ENCODE measurements at places on chromosomes 6 and 20.

- DNase-seq, result no peak
Observed at GRCh38 chr6:82066991-82067411, 180.5 kb downstream of the IBTK start.

DNA sequence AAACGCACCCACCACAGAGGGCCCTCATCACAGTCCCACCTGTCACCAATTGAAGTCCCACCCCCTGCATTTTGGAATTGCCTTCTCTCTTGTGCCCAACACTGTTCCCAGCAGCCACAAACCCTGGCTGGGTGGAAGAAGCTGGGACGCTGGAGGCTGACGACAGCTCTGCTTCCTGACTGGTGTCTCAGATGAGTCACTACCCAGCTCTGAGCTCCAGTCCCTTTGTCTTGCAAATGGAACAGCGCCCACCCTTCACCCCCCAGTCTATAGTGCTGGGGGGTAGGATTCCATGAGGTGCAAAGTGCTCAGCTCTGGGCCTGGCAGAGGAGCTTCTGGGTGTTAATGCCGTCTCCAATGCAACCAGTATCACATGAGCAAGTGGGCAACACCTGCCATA is 85.3 kb downstream of the DLGAP4 start:
- no peak for DNase-seq

DNA sequence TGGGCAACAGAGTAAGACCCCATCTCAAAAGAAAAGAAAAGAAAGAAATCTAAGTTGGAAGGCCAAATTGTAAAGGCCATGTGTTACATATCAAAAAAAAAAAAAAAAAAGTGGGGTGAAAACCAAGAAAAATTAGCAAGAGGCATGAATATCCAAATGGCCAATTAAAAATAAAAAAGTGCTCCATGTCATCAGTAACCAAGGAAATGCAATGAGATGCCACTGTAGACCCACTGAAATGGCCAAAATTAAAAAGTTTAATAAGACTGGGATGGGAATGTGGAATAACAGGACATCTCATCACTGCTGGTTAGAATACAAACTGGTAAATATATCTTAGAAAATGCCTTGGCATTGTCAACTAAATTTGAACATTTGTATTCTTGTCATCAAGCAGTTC is 30.1 kb upstream of the BCLAF1 start:
- no peak for DNase-seq

DNA sequence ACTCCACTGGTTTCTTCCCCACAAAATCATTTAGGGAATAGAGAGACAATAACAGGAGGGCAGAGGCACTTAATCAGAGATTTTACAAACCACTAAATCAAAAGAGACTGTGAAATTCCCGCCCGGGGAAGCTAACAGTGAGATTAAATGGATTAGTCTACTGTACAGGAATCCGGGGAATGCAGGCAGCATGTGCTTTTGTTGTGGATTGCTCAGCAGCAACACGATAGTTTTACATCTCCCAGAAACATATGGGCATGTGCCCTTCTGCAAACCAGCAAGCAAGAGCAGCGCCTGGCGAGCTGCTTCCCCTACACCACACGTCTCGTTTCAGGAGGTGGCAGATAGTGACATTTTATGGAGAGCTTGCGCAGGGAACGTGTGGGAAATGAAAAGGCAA is 382.3 kb downstream of the CD83 start:
- DNase-seq, result no peak

DNA sequence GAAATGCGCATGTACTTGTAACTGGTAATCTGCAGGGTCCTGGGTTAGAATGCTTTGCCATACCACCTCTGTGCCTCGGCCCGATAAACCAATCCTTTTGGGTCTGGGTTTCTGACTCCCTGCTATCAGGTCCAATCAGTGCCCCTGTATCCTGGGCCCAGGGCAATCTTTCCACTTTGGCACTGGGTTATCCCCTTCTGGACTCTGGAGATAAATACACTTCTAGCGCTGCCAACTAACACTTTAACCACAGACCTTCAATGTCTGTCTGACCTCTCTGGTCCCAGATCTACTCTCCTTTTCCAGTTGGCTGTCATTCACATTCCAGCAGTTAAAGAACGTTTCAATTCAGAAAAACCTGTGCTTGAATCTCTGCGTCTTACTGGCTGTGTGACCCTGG is 55.3 kb downstream of the DNAAF9 start:
- no peak for DNase-seq

DNA sequence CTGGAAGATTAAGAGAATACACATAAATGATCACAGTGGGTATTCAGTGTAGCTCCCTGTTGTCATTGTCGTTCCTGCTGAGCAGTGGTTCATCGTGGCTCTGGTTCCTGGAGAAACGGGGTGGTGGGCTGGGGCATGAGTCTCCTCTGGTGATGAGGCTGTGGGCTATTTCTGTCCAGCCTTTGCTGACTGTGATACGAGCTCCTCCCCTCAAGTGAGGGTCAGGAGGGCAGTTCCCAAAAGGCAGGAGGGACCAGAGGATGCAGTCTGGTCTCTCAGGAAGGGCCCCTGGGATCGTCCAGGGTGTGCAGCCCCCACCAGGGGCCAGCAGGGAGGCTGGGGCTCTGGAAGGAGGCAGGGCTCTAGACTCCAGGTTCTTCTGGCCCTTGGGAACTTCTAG is 31.1 kb upstream of the DLGAP4 start:
- DNase-seq, result no peak

GRCh38 chr6:63389191-63389844 is 69.5 kb upstream of the LGSN start:
- DNase-seq, result no peak

DNA sequence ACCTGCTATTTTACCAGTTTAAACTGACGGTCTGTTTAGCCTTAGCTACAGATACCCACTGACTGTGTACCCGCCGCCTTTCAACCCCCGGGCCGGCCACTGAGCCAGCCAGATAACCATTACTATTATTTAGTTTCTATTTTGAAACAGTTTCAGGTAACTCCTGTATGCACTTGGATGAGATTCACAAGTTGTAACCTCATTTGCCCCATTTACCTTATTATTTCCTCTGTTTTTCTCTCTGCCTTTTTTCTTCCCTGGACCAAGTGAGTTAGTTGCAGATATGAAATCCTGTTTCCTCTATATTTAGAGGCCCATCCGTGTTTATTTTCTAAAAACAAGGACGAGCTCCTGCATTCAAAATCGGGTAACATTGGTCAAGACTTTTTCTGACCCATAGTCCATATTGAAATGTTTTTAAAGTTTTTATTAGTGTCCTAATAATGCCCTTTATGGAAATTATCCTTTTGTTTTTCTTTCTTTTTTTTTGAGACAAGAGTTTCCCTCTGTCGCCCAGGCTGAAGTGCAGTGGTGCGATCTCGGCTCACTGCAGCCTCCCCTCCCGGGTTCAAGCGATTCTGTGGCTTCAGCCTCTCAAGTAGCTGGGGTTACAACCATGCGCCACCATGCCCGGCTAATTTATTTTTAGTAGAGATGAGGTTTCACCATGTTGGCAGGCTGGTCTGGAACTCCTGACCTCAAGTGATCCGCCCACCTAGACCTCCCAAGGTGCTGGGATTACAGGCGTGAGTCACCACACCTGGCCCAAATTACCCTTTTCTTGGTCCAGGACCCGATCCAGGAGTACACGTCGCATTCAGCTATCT is 767 bp downstream of the AP5S1 start:
- DNase-seq, result no peak

- no peak for DNase-seq
Observed at GRCh38 chr20:52921340-52921739, 50.8 kb upstream of the TSHZ2 start.

GRCh38 chr20:16381444-16381843 is 191.8 kb downstream of the KIF16B start:
- no peak for DNase-seq

GRCh38 chr6:75145976-75146375 is 59.9 kb downstream of the COL12A1 start:
- no peak for DNase-seq

DNA sequence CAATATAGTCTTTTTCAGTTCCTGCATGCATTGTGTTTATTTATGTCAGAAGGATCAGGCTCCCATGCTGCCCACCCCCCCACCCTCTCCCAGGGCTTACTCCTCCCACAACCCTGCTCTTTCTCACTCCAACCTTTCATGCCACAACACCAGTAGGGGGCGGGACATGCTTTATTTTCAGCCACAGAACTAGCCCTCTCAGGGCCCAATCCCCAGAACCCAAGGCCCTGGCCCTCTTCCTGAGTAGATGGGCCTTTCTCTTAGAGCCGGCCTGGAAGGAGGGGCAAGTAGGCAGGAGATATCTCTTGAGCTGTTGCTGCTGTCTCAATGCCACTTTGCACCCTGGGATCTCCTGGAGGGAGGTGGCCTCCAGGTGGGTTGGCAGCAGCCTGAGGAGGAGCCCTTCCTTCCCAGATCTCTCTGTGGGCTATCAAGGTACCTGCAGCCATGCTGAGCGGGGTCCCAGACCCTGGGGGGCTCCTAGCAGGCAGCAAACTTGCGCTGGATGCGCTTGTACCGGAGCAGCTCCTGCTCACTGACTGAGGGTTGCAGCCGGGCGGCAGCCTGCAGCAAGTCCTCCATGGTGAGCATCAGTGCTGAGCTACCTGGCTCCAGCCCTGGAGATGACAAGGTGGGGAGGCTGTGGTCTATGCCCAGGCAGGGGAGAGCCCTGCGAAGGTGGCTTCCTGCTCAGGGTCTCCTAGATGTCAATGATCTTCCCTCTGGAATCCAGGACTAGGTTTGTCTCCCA is 3.5 kb downstream of the GNMT start:
- DNase-seq, result peak; percentile 54

All from activated CD4-positive, alpha-beta T cell treated with anti-CD3 and anti-CD28 coated beads, Interleukin-10, Interleukin-2, amounts not matched to agents 100 ng/mL and 50 ng/mL, durations not matched to agents 16 hours and 8 hours (primary cell).